Stimulated activated CD8-positive, alpha-beta memory T cell treated with anti-CD3 and anti-CD28 coated beads, Interleukin-4, amount 100 ng/mL, for 24 hours (primary cell): ENCODE measurements at places on chromosomes 16 and 17.

- DNase-seq = no peak
Measured at GRCh38 chr17:42271779-42272035, 4.5 kb downstream of the STAT5B start.

GRCh38 chr16:59591480-59591879 is 857.4 kb upstream of the GOT2 start:
- DNase-seq = no peak

GRCh38 chr17:74465378-74466110 is 890 bp upstream of the CD300A start:
- no peak for DNase-seq

- no peak for DNase-seq
Measured at GRCh38 chr16:15856182-15856581, 646 bp downstream of the MYH11 start.

DNA sequence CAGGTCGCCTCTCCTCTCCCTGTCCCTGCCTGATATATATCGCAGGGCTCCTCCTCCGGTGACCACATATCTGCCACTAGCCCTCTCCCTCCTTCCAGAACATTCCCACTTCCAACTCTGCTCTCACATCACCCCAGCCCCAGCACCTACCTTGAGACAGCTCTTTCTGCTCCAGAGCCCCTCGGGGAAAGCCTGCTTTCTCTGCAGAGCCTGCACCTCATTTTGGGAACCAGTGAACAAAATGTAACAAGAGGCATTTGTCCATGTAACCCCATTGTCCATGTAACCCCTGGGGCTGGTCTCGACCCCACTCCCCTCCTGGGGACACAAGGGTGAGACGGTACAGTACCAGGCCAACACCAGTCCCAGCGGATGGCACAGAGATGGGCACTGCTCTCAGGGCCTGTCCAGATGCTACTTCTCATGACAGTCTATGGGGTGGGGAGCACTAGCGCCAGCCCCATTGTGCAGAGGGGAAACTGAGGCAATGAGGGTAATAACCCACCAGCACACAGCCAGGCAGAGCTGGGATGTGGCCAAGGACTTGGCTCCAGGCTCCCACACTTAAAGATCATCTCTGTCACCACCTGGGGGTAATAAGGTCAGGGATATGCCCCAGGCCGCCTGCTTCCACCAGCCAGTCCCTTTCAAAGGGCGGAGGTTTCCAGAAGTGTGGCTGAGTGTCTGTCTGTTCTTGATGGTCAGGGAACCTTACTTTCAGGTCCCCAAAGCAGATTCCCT is 42.9 kb downstream of the TBC1D16 start:
- DNase-seq = no peak

DNA sequence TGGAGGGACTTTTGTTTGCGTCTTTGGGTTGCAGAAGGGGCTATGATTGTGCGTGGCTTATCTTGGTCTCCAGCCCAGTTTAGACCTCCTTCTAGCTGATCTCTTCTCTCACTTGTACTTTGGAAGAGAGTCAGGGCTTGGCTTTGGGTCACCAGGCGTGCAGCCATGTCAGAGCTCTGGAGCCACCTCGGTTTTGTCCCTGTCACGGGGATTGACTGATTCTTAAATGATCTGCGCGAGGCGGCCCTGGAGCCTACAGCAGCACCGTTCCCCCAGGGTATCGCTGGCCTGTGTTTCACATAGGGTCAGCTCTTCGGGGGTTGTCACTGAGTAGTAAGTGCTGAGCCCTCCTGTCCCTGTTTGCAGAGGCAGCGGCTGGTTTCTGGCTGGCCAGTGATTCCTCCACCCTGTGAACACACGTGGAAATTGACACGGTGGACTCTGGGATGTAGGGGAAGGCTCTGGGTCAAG is 209.8 kb upstream of the CHMP6 start:
- DNase-seq = no peak

DNA sequence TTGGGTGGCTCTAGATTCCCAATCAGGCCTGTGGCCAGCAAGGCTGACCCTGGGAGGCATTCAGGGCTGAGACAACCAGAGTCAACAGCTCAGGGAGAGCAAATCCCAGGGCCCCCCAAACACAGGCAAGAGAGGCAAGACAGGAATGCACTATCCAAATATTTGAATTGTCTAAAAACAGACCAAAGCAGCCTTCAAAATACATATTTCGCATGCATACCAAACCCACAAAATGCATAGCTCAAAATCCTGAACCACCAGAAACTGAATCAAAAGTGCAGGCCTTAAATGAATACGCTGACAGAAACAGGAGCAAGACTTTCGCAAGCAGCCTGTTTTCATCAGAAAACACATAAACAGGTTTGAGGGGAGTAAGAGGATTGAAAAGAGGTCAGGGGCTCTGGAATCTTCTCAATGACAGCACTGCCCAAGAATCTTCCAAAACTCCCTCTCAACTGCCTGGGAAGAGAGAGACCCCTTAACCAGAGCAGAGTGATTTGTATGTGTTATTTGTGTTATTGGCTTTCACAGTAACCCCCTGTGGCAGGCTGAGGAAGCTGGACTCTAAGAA is 213.6 kb upstream of the CDH5 start:
- no peak for DNase-seq

DNA sequence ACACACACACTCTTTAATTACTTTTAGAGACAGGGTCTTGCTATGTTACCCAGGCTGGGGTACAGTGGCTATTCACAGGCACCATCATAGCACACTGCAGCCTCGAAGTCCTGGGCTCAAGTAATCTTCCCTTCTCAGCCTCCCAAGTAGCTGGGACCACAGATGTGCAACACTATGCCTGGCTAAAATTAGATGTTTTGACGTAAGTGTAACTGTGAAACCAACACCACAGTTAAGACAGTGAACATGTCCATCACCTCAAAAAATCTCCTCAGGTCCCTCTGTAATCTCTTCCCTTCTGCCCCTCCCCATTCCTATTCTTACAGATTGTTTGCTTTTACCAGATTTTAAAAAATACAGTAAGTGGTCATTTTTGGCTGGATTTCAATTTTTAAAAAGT is 66.7 kb downstream of the RPGRIP1L start:
- DNase-seq = no peak

GRCh38 chr17:17252149-17252661 is 15.2 kb upstream of the FLCN start:
- DNase-seq = no peak

GRCh38 chr17:4560421-4560820 is at the start of gene GGT6:
Gene GGT6 (minus strand): TSS chr17:4560577. CDS start chr17:4560521, 56 bp downstream.
- DNase-seq = no peak

DNA sequence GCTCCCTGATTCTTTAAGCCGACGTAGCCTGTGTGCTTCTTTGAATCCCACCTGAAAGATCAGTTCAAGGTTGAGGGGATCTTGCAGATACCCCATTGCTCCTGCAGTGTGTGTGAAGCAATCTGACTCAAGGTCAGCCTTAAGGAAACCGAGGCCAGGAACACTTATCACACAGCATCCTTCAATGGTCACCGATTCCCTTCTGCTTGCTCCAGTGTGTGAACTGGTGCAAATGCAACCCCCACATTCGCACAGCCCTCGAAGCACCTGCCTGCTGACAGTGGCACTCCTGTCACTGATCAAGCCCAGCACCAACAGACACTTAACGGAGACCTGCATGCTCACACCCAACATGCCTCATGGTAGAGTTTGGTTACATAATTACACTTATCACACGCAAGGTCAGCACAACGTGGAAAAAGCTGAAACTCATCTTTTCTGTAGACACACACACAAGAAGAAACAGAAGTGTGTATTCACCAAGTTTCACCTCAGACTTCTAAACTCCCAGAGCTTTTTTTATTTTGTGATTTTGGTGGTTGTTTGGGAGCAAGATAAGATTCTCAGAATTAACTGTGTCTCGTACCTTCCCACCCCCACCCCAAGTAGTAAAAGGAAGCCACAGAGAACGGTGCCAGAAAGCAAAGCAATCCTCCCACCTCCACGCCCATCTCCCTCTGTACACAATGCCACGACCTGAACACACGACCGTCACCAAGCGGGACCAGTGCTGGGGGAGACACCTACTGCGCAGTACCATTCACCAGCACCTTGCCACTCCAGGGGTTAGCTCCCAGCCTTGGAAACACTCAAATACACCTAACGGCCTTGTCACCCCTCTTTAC is 37.2 kb downstream of the LITAFD start:
- DNase-seq = no peak

GRCh38 chr16:84593825-84594724 is 23.8 kb downstream of the COTL1 start:
- DNase-seq = peak; percentile 56

GRCh38 chr16:27718201-27719105 is 168.5 kb downstream of the KATNIP start:
- DNase-seq = no peak

DNA sequence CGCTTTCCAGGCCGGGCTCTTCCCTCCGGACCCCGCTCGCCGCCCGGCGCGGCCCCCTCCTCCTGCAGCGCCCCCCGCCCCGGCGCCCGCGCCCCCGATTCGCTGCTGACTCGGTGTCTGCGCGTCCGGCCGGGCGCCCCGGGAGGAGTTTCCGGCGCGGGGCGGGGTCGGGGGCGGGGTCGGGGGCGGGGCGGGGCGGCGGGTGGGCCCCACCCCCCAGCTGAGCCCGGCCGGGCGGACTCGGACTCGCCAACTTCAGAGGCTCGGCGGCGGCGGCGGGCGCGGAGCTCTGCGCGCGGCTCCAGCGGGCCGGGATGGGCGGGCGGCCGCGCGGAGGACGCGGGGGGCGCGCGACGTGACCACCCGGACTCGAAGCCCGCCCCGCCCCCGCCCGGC is at the start of gene METRNL:
TSS of gene METRNL (plus strand) at position 258 of the 396 bp plus-strand sequence. CDS start 207 bp downstream, outside the sequence.
- DNase-seq = peak; percentile 54

DNA sequence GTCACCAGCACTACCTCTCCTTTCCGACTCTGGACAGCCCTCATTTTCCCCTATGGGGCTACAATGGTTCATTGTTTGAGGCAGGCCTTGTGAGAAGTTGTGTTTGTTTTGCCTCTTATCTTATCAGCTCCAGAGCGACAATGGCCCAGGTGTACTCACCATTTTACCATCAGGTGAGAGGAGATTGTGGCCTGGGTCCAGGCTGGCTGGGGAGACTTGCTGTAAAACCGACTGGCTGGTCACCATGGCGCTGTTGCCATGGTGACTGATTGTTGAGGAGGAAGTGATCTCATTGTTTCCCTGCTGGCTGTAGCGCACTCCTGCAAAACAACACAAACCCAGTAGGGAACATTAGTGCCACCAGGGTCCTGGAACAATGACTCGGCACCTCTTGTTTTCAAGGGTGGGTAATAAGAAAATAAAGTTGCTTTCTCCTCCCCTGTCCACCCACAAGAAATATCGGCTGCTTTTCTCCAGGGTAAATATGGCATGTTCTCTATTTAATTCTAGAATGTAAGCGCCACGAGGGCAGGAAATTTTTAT is 34.4 kb downstream of the HNF1B start:
- DNase-seq = no peak

- peak; percentile 42 for DNase-seq
Measured at GRCh38 chr17:1108765-1109605, 70.8 kb downstream of the ABR start.

DNA sequence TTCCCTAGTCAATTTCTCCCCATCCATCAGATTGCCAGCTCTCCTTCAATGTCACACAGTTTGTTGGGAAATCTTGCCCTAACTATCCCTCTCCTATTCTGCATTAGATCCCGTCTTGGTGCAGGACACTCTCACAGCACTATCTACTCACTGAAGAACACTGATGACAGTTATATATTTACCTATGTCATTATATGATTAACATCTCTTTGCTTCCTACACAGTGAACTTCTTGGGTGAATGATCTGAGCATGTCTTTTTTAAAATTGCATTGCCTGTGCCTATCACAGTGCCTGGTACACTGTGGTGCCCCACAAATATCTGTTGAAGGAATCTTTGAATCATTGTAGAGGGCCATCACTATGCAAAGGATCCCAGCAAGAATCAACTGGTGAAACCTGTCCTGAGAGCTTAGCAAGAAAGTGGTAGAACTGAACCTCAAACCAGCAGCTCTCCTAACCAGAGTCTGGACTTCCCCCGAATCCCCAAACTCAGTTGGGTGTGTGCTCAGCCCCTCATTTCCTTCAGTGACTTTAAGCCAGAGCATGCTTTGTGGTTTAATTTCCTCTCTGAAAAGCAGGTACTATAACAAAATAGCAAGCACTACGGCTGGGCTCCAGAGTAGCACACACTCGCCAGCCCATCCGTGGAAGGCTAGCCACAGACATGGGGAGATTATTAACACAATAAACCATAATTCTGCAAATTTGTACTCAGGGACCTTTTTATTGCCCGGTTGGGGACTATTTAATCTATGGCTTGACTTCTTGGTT is 680.7 kb upstream of the SALL1 start:
- DNase-seq = no peak

DNA sequence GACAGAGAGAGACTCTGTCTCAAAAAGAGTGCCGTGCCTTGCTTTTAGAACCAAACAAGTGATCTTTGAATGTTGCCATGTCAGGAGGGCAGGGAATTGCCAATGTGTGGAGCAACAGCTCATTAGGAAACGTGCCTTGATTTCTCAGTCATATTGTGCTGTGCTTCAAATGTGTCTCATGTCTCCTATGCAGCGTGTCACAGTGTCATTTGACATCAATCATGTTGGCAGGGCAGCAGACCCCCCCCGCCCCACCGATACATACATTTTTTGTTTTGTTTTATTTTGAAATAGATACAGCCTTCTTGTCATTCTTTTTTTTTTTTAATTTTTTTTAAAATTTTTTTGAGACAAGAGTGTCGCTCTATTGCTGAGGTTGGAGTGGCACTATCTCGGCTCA is 22.1 kb downstream of the MRC2 start:
- no peak for DNase-seq

- DNase-seq = no peak
Measured at GRCh38 chr16:60748366-60748765, 1287.9 kb downstream of the CDH8 start.

DNA sequence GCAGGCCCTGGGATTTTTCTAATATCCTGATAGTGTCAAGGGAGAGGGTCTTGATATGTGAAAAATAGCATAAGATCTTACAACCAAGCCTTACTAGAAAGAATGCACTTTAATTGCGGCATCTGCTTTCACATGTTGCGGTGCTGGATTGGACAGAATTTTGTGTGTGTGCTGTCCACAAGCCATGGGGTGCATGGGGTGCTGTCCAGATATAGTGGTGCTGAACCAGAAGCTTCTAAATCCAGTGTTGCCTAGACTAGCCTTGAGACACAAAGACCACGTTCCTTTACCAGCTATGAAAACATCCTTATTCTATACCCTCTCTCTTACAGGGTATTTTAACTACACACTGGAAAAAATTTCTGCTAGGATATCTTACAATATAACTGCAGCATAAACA is 244.0 kb downstream of the TMEM114 start:
- DNase-seq = no peak

DNA sequence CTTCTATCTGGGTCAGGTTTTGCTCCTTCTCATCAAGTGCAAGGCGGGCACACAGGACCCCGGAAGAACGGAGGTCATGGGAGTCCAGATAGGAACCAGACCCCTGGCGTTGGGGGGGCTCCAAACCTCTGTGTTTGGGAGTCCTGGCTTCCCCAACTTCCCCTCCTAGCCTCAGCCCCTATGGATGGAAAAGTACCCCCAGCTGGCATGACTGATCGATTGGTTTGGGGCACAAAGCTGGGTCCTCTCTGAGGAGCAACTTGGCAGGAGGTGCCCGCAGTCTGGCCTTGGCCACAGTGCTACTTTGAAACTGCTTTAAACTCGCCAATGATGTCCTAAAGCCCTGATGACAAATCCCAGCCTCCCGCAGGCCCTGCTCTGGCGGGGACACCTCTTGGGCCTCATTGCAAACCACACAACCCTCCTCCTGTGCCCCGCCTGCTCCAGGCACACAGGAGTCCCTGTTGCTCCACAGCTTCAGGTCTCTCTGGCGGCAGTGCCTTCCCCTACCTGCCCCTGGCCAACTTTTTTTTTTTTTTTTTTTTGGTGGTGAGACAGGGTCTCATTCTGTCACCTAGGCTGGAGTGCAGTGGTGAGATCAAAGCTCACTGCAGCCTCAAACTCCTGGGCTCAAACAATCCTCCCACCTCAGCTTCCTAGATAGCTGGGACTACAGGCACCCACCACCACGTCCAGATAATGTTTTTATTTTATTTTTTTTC is 38.0 kb upstream of the SNN start:
- DNase-seq = no peak
